ENCODE measurements at places on chromosomes 6 and 20.

DNA sequence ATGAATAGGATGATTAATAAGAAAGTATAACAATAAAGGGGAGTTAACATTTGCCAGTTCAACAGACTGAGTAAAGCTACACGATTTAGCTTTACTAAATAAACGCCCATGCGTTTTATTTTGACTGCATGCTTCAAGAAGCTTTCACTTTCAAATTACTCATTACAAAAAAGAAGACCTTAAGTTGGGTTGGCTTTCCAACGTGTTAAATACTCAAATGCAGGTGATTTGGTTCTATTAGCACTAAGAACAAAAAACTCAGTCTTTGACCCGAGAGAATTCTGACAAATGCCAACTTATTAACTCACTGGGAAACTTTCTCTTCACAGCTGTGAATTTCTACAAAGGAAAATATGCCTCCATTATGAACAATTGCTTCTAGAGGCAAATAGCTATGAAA, 24.8 kb downstream of the RNF146 start:
- DNase-seq = no peak

- no peak for DNase-seq
These were observed 302.0 kb upstream of the PLCB4 start for GRCh38 chr20:8766868-8767390.

DNA sequence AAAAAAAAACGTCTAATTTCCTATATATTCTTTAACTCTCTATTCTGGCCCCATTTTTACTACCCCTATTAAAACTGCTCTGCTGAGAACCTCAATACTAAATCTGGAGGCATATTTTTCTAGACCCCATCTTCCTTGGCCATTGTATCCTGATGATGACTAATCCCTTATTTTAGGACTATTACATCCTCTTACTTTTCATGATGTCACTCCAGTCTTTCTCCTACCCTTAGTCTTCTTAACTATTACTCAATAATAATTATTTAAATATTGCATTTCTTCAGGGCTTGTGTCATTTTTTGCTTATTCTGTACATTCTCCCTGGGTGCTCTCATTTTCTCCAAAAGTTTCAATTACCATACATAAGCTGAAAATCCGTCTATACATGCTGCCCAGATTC, 6.4 kb downstream of the FBXO30 start:
- no peak for DNase-seq

GRCh38 chr6:89536231-89536630, 102.3 kb downstream of the LYRM2 start:
- no peak for DNase-seq

GRCh38 chr6:13579911-13580310, 5.5 kb downstream of the SIRT5 start:
- DNase-seq = no peak

DNA sequence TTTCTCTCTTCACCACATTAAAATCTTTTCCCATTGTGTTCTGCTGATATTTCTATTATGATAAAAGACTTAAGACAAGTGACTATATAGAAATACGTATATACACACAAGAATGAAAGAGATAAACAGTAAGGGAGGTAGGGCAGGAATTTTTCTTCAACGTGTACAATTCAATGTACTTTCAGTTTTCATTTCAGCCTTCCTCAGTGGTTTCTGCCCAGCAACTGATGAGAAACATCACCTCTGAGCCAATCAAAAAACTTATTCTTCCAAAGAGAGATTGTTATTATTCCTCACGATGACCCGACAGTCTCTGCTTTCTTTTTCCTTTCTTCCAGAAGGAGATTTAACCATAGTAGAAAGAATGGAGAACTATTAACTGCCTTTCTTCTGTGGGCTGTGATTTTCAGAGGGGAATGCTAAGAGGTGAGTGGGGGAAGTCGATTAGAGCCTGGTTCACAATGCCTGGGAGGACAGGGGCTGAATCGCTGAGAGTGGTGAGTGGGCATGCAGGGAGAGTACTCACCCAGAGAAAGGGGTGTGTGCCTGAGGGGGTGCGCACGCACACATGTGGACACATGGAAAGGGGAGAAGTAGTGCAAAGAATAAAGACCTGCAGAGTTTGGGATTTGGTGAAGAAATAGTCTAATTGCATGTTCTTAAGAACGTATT, at the start of gene BTN3A1:
BTN3A1 (plus strand) TSS at position 289 of the 672 bp plus-strand sequence. CDS start 3,289 bp downstream, outside the sequence.
- DNase-seq = peak; percentile 51

GRCh38 chr20:33675136-33675959, 1.1 kb upstream of the NECAB3 start:
- no peak for DNase-seq

DNA sequence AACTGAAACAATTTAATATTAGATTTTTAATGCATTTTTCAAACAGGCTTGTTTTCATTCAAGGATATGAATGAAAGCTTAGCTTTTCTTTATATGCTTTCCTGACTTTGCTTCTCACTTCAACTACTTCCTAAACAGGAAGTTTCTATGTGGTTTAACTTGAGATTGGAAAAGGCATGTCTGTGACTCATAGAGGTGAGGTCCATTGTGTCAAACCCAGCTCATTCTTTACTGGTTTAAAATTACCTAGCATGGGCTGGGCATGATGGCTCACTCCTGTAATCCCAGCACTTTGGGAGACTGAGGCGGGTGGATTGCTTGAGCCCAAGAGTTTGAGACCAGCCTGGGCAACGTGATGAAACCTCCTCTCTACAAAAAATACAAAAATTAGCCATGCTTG, 34.4 kb downstream of the EFHC1 start:
- DNase-seq = no peak

DNA sequence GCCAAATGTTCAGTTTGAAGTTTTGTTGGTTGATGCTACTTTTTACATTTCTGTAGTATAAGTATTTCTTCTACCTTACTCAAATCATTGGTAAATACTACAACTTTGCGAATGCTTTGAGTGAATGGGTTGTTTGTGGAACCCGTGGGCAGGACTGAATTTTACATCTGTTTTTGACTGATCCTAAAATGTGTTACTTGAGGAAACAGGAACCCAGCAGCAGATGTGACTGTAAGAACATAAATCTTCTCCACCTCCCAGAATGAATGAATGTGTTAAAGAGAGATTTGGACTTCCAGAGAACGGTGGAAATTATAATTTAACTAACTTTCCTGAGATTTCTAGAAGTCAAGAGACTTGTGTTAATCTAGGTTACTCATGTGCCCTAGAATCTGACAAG, 728.5 kb upstream of the MARCKS start:
- DNase-seq = no peak

- no peak for DNase-seq
These were observed 18.9 kb downstream of the NPEPL1 start for GRCh38 chr20:58711266-58712051.

- no peak for DNase-seq
These were observed 180.3 kb downstream of the ANKRD60 start for GRCh38 chr20:58048096-58048702.

DNA sequence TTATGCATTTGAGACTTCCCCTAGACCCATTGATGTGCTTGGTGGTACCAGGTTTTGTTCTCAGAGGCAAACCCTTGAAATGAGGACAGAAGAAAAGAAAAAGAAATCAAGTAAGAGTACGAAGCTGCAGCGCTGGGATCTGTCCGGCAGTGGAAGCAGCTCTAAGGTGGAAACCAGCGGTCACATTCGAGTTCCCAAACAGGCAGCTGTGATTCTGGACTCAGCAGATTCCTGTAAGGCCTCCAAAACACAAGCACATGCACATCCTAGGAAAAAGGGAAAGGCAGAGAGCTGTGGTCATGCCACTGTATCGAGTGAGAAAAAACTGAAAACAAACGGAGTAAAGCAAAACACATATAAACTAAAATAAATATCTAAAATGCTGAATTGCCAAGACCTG, 4.5 kb downstream of the FAM217B start:
- no peak for DNase-seq

DNA sequence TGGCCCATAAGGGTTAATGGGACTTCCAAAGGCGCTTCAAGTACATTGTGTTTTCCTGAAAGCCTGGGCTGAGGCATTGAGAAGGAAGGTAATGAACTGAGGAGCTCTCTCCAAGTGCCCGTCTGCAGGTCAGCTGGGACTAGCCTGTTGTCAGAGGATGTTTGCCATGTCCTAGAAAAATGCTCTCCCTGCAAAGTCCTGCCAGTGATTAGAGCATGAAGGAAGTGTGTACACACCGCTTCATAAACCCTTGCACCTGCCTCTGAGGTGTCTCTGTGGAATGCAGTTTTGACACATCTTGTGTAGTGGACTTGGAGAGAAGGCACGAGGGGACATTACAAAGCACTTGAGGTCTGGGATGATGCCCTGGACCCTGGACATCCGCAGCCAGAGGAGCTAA, 506.7 kb downstream of the KIF16B start:
- DNase-seq = no peak

- DNase-seq = no peak
These were observed 49.3 kb upstream of the SCAF8 start for GRCh38 chr6:154683756-154684523.

DNA sequence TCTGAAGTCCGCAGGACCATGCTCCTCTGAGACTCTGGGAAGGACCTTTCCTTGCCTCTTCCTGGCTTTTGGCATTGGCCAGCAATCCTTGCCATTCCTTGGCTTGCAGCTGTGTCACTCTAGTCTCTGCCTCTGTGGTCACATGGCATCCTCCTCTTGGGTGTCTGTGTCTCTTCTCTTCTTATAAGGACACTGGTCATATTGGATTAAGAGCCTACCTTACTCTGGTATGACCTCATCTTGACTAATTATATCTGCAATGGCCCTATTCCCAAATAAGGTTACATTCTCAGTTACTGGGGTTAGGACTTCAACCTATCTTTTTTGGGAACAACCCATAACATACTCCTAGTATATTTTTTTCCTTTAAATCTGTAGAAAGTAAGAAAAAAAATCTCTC, 49.9 kb upstream of the GTSF1L start:
- no peak for DNase-seq

GRCh38 chr6:166483573-166484250, 101.0 kb upstream of the MPC1 start:
- DNase-seq = no peak

DNA sequence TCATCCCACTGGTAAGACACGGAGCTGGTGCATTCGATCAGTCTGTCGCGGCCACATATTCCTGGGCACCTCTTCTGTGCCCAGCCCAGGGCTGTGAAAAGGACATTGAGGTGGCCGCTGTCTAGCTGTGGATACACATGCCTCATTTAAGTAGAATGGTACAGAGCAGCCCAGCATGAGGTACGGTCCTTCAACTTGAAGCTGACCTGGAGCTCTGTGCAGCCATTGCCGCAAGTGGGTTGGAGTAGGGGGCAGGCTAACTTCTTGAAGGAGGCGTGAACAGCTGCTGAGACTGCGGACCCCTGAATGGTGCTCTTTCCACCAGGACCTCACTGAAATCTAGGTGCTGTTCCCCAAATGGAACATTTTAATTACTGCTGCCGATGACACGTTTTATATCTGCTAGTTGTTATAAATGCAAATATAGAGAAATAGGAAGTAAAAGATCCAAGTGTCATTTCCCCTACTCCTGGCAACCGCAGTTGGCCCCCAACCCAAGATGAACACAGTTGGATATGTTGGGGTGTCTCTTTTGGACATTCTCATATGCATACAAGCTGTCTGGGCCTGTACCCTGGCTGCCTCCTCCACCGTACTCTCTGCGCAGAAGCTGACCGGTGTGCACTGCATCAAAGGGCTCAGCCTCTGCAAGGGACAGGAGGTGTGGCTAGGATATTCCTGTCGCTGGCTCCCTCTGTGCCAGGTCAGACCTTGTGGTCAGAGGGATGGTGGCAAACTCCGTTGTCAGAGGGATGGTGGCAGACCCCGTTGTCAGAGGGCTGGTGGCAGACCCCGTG, 86.1 kb downstream of the CDC5L start:
- DNase-seq = no peak

GRCh38 chr6:28996844-28997510, 8.1 kb downstream of the ZNF311 start:
- DNase-seq = no peak

DNA sequence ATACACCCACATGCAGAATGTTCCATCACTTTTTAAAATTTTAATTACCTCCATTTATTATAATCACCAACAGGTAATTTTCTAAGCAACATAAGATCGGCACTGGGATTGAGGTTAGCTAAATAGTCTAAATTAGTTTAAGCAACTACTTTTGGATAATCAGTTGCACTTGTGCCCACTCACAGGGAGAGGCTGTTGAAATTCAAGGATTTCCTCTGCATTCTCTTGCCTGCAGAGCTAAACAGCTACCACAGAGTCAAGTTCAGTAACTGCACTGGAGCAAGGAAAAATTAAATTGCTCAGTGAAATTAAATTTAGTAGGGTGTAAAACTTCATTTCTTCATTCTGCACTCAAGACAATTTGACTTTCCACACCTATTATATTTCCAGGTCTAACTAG, 120.7 kb upstream of the CCDC28A start:
- DNase-seq = no peak

GRCh38 chr20:45407067-45407745, 883 bp upstream of the DBNDD2 start:
- no peak for DNase-seq

DNA sequence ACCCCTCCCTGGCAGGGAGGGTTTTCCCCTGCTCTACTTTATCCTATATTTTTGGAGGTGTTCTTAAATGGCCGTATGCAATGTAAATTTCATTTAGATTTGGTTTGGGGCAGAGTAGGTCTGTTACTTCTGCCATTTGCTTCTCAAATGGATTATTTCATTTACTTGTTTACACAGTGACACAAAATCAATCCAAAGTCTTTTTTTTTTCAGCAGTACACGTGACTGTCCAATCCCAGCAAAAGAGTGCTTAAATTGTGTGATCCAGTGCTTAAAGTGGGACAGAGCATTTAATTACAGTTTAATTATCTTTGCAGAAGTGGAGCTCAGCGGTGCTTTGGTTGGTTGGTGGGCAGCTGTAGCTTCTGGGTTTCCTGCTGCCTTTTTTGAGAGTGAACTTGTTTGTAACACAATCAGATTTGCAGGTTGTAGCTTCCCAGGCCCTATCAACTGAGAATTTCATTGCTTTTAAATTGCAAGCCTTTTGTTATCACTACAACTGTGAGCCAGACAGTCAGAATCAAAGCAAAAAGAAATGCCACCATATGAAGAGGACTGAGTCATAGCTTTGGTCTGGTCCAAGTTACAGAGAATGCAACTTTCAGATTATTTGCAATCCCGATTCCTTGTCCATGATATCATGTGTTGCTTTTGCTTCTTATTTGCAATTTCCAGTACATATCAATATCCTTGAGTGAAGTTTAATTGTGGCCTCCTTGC, 216.9 kb downstream of the DOK5 start:
- no peak for DNase-seq

DNA sequence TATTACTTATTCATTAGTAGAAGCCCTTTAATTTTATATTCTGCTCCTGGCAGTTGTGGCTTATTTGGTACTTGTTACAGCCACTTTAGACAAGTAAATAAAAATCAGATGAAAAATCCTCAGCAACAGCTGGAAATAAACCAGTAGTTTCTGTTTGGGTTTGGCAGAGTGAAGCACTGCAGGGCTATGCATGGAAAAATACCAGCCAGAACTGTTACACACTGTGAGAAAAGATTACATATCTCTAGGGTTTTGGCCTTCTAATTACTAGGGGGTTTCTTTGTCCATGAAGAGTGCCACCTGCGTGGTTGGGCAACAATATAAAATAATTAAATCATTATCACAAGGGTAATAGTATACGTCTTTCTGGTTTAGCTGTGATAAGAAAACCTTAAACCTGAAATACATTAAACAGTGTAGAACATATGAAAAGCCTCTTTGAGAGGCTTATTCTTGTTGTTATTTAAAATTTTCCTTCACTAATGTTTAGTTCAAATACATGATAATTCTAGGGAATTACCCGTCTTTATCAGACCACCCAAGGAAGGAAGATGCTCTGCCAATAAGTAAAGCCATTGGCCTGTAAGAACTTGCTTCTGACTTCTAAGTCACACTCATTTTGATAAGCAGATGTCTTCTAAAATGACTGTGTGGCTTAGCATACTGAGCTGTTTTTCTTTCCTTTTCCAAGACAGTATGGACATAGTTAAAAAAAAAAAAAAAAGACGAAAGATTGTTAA, 320.0 kb upstream of the FLRT3 start:
- DNase-seq = no peak

Data from activated T-cell treated with anti-CD3 and anti-CD28 coated beads for 4 hours (primary cell).